SJCRH30 (cell line): ENCODE measurements at places on chromosomes 7 and 10.
A peak's percentile ranks its signal among the peaks of the same experiment; 100 is the strongest.

GRCh38 chr10:71396711-71397295 lies at the start of gene CDH23:
Gene CDH23 (plus strand): TSS chr10:71396920. CDS start chr10:71439832, 42,912 bp downstream.
- H3K4me3 ChIP-seq: peak within 1 kb of the TSS; percentile 50
- 0 out of 2 replicates have a peak, but pooled peaks cover 3% of the 10 kb centered on the region for H3K27me3 ChIP-seq
- H3K27ac ChIP-seq: no peak within 1 kb of the TSS
- H3K4me1 ChIP-seq: no peaks in the 10 kb centered on the region

GRCh38 chr7:90383422-90383821 lies 19.8 kb upstream of the CLDN12 start:
- H3K36me3 ChIP-seq: peaks cover 58% of the 10 kb centered on the region
- no peak overlapping the region for H3K27ac ChIP-seq
- no peaks in the 10 kb centered on the region for H3K27me3 ChIP-seq
- DNase-seq: no peak

- peak; percentile 64 for DNase-seq
- H3K4me3 ChIP-seq: no peak overlapping the region
- H3K36me3 ChIP-seq: no peaks in the 10 kb centered on the region
Measured at GRCh38 chr10:70903262-70903921, 15.0 kb upstream of the PCBD1 start.

DNA sequence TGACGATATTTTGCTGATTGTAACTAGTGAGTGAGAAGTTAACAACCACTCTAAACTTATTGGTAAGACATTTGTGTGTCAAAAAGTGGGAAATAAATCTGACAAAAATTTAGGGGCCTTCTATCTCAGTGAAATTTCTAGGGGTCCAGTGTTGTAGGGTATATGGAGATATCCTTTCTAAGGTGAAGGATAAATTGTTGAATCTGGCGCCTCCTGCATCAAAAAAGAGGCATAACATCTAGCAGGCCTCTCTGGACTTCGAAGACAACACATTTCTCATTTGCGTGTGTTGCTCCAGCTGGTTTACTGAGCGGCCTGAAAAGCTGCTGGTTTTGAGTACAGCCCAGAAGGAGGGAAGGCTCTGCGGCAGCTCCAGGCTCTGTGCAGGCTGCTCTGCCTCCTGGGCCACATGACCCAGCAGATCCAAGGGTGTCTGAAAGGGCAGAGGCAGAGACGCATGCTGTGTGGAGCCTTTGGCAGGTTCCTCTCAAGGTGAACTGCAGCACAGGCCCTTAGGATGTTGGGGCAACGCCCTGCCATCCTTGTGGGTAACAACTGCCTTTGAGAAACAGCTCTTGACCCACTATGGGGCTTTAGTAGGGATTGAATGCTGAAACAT lies 72.4 kb downstream of the LMBR1 start:
- H3K4me3 ChIP-seq: no peak overlapping the region
- DNase-seq: peak; percentile 18
- no peaks in the 10 kb centered on the region for H3K36me3 ChIP-seq
- H3K27ac ChIP-seq: no peak overlapping the region
- no peaks in the 10 kb centered on the region for H3K27me3 ChIP-seq

- no peaks in the 10 kb centered on the region for H3K4me1 ChIP-seq
- no peak overlapping the region for H3K4me3 ChIP-seq
- DNase-seq: peak; percentile 37
- H3K27me3 ChIP-seq: no peaks in the 10 kb centered on the region
Measured at GRCh38 chr7:104956753-104957450, 57.1 kb upstream of the KMT2E start.

DNA sequence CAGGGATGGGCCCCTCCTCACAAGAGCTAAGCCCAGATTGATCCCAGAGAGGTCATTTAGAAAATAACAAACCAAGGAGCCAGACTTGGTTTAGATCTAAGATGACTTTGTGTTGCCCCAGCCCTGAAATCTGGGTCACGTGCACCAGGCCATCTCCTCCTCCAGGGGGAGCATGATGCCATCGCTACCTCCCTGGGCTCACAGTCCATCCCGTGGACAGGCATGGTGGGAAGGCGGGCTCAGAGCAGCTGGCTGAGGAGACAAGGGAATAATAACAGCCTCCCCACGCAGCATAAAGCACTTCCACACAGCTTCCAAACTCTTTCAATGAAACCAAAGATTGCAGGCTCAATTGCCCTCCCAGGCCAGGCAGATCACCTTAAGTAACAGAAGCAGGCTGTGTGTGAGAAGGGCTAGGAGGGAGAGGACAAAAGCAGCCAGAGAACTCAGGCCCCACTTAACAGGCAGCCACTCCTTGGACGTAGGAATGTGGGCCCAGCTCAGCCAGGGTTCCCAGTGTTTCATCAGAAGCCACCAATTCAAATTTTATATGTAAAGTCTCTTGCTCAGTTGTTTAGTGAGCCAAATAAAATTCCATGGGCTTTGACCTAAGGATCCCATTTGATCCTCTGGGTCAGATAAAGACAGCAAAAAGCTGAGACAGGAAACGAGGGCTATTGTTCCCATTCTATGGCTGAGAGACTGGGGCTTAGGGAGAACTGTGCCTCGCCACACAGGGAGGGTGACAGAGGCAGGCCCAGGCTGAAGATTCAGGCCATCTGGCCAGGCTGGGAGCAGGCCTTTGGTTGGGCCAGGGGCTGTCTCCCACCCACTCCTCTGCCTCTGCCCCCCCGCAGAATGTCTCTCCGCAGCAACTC lies 100.2 kb downstream of the COL13A1 start:
- no peaks in the 10 kb centered on the region for H3K4me1 ChIP-seq
- no peaks in the 10 kb centered on the region for H3K27me3 ChIP-seq
- H3K27ac ChIP-seq: no peak overlapping the region
- no peak overlapping the region for H3K4me3 ChIP-seq
- H3K36me3 ChIP-seq: no peaks in the 10 kb centered on the region

- peak; percentile 83 for DNase-seq
- peaks cover 4% of the 10 kb centered on the region; the same call in 1 of the 2 replicates for H3K27me3 ChIP-seq
- H3K4me1 ChIP-seq: peaks cover 16% of the 10 kb centered on the region
- H3K27ac ChIP-seq: no peak overlapping the region
- H3K36me3 ChIP-seq: no peaks in the 10 kb centered on the region
- peak overlapping the region; percentile 38 for H3K4me3 ChIP-seq
Measured at GRCh38 chr7:157432541-157432956, 95.7 kb downstream of the DNAJB6 start.

GRCh38 chr10:25017154-25017590 lies 760 bp downstream of the THNSL1 start:
- peak overlapping the region; percentile 67 for H3K4me3 ChIP-seq
- no peaks in the 10 kb centered on the region for H3K27me3 ChIP-seq
- peak; percentile 12 for DNase-seq

GRCh38 chr7:5296015-5296610 lies 13.4 kb downstream of the SLC29A4 start:
- no peaks in the 10 kb centered on the region for H3K27me3 ChIP-seq
- H3K4me3 ChIP-seq: no peak overlapping the region
- H3K27ac ChIP-seq: no peak overlapping the region
- peaks cover 15% of the 10 kb centered on the region; the same call in 1 of the 2 replicates for H3K36me3 ChIP-seq

DNA sequence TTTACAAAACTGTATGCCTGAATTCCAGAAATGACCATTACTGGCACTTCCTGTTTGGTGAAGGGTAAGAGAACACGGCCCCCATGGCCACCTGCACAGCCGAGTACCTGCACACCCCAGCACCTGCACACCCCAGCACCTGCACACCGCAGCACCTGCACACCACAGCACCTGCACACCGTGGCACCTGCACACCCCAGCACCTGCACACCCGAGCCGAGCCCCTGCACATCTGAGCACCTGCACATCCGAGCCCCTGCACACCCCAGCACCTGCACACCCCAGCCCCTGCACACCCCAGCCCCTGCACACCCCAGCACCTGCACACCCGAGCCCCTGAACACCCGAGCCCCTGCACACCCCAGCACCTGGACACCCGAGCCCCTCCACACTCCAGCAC lies 243.5 kb downstream of the DNAJB6 start:
- H3K27ac ChIP-seq: no peak overlapping the region
- H3K27me3 ChIP-seq: no peaks in the 10 kb centered on the region
- H3K4me3 ChIP-seq: no peak overlapping the region
- H3K4me1 ChIP-seq: peaks cover 2% of the 10 kb centered on the region; the same call in 1 of the 2 replicates

- H3K36me3 ChIP-seq: peaks cover 3% of the 10 kb centered on the region; the same call in 1 of the 2 replicates
- 0 out of 2 replicates have a peak, but pooled peaks cover 2% of the 10 kb centered on the region for H3K4me1 ChIP-seq
- H3K27me3 ChIP-seq: no peaks in the 10 kb centered on the region
- DNase-seq: no peak
- H3K4me3 ChIP-seq: peak overlapping the region; percentile 72
Measured at GRCh38 chr7:22823142-22823497, 471 bp upstream of the TOMM7 start.

- H3K36me3 ChIP-seq: no peaks in the 10 kb centered on the region
- no peak overlapping the region for H3K4me3 ChIP-seq
- no peak for DNase-seq
Measured at GRCh38 chr10:69911613-69912528, 110.2 kb downstream of the COL13A1 start.

DNA sequence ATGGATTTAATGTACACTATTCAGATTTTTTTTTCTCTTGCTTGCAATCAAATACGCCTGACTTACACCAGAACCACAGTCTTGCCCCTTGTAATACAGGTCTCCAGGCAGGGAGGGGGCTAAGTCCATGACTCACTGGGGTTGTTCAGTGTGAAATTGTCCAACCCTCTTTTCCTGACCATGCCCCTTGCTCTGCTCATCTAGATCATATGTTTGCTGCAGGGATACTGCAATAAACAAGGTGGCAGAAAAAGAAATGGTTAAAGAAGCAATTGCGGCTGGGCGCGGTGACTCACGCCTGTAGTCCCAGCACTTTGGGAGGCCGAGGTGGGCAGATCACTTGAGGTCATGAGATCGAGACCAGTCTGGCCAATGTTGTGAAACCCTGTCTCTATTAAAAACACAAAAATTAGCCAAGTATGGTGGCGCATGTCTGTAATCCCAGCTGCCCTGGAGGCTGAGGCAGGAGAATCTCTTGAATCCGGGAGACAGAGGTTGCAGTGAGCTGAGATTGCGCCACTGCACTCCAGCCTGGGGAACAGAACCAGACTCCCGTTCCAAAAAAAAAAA lies 85.5 kb downstream of the TMEM130 start:
- H3K36me3 ChIP-seq: no peaks in the 10 kb centered on the region
- DNase-seq: no peak
- H3K4me1 ChIP-seq: no peaks in the 10 kb centered on the region
- H3K27me3 ChIP-seq: peaks cover 4% of the 10 kb centered on the region; the same call in 1 of the 2 replicates
- H3K27ac ChIP-seq: no peak overlapping the region

DNA sequence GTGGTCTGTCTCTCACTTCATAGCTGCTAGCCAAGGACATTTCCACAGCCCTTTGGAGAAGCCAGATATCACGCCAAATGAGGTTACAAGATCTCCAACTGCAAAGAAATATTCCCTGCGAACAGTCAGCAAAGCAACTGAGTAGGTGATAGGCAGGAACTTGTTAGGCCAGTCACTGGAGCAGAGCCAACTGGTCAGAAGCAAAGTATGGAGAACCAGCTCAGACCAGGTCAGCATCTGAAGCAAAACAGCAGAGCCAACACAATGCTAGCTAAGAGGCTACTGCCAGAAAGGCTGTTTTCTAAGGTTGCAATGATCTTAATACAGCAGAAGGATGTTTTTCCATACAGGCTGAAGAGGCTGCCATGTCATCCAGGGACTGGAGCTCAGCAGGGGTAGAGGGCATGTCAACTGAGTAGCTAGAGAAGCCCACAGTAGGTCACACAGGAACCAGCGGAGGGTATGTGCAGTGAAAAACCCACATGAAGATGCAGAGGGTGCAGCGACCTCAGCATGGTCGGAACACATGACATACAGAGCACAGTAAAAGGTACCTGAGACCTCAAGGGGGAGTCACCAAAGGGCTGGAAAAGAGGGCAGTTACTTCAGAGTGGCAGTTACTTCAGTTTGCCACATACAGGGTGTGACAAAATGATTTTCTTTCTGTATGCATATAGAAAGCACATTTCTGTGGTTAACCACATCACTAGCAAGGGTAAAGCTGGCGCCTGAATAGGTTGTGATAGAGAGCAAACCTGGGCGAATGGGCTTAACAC lies 8.9 kb downstream of the SEC31B start:
- no peak for DNase-seq
- no peak overlapping the region for H3K27ac ChIP-seq
- no peaks in the 10 kb centered on the region for H3K36me3 ChIP-seq
- no peaks in the 10 kb centered on the region for H3K27me3 ChIP-seq
- no peaks in the 10 kb centered on the region for H3K4me1 ChIP-seq
- no peak overlapping the region for H3K4me3 ChIP-seq

DNA sequence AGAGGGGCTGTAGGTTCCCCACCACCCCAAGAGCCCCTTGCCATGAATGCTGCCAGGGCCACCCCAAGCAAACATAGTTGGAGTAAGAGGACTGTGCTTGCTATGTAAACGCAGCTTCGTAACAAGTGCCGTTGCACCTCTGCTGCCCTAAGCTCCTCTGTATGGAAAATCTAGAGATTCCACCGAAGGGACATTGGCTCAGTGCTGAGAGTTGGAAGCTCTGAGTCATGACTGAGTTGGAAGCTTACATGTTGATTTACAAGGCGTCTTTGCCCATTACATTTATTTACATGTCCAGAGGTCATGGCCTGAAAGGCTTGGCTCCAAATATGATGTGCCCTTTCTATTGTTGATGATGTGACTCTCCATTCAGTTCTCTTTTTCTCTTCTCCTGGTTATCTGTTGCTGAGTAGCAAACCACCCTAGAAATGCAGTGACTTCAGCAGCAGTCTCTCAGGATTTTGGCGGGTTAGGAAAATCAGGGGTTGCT lies 233.1 kb upstream of the TCF7L2 start:
- no peak overlapping the region for H3K27ac ChIP-seq
- no peaks in the 10 kb centered on the region for H3K36me3 ChIP-seq
- DNase-seq: no peak
- no peaks in the 10 kb centered on the region for H3K27me3 ChIP-seq
- no peaks in the 10 kb centered on the region for H3K4me1 ChIP-seq

DNA sequence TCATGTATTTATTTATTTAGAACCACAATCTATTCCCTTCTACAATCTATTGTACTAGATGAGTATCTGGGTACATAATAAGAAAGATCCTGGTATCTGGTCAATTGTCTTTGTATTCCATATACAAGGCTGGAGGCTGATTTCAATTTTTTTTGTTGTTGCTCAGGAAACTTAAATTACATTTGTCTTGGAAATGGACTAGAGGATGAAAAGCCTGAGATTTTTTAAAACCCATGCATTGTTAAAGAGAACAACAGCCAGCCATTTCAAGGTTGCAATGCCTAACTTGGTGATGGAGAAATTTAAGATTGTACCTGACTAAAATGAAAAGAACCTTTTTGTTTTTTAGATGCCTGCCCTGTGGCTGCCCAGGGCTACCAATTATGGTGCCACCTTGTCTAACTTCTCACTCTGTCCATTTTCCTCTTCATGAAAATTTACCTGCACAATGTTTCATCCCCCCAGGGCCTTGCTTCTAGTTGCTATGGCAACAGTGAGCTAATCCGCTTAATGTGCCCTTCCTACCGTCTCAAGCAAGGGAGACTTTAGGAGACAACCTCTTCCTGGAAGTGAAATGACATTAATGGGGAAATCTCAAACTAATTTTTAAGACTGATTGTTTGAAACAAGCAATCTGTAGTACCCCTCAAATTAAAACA lies 203.7 kb upstream of the PHYHIPL start:
- H3K27ac ChIP-seq: no peak overlapping the region; the same call in 1 of the 2 replicates
- no peak for DNase-seq
- no peak overlapping the region for H3K4me3 ChIP-seq
- H3K36me3 ChIP-seq: no peaks in the 10 kb centered on the region

- no peaks in the 10 kb centered on the region for H3K27me3 ChIP-seq
- no peaks in the 10 kb centered on the region for H3K4me1 ChIP-seq
- H3K36me3 ChIP-seq: no peaks in the 10 kb centered on the region
- no peak overlapping the region for H3K4me3 ChIP-seq
- DNase-seq: no peak
Measured at GRCh38 chr7:35728412-35729060, 33.6 kb upstream of the HERPUD2 start.
